ENCODE measurements at places on chromosomes 5 and 9.

GRCh38 chr9:113774963-113775362 is 101.1 kb upstream of the ZNF618 start:
- DNase-seq = no peak

DNA sequence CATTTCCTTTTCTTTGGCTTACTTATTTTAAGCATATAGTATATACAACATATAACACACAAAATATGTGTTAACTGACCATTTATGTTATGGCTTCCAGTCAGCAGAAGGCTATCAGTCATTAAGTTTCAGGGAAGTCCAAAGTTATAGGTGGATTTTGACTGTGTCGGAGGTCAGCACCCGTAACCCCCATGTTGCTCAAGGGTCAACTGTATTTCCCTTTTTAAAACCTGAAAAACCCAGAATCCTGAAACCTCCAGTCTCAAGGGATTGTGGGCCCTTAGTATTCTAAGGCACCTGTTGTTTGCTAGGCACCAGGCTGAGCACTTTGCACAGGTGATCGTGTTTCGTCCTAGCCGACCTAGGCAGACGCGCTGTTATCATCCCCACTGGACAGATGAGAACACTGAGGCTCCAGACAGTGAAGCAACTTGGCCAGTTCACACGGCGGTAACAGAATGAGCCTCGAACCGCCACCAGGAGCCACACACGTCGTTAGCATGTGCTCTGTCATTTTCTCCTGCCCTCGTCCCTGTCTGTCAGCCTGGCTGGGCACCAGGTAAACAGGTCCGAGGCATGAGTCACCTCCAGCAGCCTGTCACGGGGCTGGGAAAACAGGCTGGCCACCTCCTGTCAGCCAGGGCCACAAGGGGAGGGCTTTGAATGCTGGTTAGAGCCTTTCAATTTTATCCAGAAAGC is 39.9 kb downstream of the DUSP1 start:
- DNase-seq = no peak

GRCh38 chr9:129880654-129881546 is 45.6 kb downstream of the USP20 start:
- no peak for DNase-seq

DNA sequence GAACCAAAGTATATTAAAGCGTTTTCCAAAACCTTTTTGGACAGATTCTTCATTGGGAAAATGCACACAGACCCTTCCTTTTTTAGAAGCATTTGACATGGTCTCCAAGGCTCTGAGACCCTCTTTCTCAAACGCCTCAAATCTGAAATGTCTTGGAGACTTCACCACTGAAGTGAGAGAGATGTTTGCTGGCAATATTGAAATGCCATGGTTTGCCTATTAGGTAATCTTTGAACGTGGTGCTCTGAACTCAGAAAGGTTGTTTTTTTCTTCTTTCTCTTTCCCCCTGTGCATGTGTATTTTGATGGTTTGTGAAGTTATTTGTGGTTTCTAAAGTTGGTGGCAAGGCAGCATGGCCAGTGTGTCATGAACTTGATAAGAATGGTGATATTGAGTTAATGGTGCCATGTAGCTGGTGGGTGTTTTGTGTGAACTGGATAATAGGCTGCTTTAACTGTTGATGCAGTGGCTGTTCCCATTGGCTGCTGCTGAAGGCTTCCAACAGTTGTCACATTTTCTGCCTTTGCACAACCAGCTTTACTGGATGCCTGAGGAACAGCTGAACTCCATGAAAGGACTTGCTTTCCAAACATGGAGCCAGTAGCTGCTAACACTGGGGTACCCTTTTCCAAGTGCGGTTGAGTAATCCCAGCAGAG is 1.7 kb downstream of the PALM2AKAP2 start:
- no peak for DNase-seq

DNA sequence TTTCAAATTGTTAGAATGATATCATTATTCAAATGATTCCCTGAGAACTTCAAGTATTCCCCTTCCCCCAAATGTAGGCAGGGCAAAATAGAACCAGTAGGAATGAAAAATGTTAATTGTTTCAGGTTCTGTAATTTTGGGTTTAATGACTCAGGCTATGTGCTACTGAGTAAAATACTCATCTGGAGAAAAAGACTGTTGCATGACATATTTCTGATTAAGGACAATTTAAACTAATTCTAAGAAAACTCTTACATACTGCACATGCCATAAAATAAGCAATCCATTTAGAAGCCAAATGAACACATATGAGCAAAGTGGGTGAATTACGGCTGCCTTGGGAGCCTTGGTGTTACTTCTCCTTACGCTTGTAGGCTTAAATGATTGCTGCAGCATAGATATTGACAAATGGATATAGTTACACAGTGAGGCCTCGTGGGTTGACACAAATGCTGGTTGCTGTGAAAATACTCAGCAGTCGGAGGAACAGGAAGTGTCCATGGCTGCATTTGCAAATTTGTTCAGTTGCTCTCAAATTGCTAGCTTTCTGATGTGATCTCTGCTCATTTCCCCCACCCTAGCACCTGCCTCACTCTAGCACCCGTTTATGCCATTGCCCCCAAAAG is 174.9 kb upstream of the DMAC1 start:
- DNase-seq = no peak

DNA sequence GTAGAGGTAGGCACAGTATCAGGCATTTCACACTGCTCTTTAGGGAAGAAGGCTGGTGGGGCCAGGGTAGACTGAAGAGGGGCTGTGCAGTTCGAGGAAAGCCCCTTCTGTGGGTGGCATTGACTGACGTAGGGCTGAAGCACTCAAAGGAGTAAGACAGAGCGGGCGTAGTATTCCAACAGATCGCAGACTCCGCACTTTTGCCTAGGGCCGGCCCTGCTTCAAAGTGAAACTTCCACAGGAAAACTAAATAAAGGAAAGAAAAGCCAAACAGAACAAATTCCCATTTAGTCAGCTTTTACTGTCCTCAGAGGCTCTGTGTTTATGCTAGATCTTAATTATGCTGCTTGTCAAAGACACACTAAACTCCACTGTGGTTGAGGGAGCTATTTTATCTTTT is 493.0 kb upstream of the WWC1 start:
- DNase-seq = no peak

DNA sequence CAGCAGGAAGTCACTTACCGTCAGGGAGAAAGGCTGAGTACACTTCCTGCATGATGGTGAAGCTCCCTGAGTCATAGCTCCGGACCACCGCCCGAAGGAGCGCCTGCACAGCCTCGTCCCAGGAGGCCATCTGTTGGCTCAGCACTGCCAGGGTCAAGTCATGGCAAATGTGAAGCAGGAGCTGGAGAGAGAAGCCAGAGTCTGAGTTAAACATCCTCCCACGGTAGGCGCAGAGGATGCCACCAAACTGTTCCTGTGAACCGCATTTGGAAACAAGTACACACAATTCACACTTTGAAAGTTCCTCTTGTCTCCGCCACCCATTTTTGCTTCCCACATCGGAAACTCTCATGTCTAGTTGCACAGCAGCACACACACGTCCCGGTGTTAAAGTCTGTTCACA is 33.9 kb downstream of the CNOT8 start:
- no peak for DNase-seq

GRCh38 chr9:117521293-117521692 is 106.4 kb upstream of the ASTN2 start:
- DNase-seq = no peak

GRCh38 chr9:117656002-117656401 is 48.2 kb upstream of the TLR4 start:
- no peak for DNase-seq

DNA sequence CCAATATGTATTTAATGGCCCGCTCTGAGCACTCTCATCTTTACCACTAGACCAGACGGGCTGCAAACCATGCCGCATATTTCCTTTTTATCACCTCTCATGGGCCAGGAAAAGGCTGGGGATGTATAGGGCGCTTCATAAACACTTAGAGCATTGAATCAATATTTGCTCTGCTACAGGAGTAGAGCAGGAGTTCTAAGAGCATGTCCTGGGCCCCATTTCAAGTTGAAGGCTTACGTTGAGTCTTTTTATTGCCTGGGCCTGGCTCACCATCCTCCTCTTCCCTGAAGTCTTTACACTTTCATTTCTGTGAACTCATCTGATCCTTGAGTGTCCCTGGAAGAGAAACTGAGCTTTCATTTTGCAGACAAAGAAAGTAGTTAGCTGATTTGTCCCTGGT is 112.4 kb downstream of the FSTL4 start:
- no peak for DNase-seq

- no peak for DNase-seq
These were observed 154.3 kb upstream of the BRINP1 start for GRCh38 chr9:119523508-119523907.

DNA sequence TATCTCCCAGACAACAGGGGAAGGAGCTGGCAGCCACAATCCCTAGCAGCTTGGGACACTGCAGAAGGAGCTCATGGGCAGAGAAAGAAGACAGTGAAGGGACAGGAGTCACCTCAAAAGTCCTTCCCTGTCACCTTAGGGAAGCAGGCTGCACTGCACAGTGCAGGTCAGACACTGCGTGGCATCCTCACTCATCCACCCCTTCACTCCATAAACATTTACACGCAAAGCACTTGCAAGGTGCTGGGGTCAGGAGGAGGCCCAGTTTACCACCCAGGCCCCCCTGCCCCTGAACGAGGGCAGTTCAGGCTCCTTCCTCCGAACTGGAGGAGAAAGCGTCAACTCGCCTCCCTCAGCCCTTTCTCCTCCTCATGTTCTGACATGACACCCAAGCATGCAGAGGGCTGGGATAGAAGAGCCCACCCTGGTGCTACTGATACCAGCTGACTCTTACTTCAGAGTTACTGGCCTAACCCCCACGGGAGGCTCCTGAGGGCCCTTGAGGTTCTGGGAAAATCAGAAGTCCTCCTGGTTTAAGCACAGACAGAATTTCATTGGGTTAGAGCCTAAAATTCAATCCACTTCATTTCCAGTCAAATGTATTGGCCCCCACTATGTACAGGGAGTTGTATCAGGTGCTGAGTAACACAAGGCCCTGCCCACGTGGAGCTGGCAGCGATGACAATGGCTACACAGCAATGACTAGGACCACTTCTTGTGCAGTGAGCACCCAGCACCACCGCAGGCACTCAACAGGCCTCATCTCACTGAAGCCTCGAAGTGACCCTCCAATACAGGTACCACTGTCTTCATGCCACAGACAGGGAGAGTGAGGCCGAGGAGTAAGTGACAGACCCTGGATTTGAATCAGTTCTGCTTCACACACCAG is 70.4 kb downstream of the RAPGEF1 start:
- DNase-seq = no peak

GRCh38 chr5:22542340-22542739 is 310.8 kb downstream of the CDH12 start:
- no peak for DNase-seq

GRCh38 chr9:107706701-107707427 is 217.3 kb upstream of the KLF4 start:
- DNase-seq = no peak

- DNase-seq = no peak
These were observed 66.0 kb downstream of the MAN2A1 start for GRCh38 chr5:109755761-109756160.

DNA sequence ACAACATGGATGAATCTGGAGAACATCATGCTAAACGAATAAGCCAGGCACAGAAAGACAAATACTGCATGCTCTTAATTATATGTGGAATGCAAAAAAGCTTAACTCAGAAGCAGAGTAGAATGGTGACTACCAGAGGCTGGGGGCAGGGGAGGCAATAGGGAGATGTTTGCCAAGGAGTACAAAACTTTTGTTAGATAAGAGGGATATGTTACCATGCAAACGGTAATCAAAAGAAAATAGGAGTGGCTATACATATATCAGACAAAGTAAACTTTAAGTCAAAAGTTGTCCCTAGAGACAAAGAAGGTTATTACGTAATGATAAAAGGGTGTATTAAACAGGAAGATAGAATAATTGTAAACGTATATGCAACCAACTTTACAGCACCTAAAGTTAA is 17.8 kb upstream of the BTNL3 start:
- no peak for DNase-seq

DNA sequence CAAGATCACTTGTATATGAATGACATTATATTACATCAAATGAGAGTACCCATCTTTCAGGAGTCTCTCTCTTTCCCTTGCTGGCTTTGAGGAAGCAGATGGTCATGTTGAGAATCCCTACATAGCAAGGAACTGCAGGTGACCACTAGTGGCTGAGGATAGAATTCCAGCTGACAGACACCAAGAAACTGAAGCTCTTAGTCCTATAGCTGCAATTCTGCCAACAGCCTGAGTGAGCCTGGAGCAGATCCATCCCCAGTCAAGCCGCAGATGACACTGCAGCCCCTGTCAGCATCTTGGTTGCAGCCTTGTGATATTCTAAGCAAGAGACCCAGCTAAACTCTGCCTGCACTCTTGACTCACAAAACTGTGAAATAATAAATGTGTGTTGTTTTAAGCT is 531.5 kb downstream of the CSNK1G3 start:
- no peak for DNase-seq

GRCh38 chr5:132592521-132592920 is 35.7 kb downstream of the RAD50 start:
- DNase-seq = no peak

DNA sequence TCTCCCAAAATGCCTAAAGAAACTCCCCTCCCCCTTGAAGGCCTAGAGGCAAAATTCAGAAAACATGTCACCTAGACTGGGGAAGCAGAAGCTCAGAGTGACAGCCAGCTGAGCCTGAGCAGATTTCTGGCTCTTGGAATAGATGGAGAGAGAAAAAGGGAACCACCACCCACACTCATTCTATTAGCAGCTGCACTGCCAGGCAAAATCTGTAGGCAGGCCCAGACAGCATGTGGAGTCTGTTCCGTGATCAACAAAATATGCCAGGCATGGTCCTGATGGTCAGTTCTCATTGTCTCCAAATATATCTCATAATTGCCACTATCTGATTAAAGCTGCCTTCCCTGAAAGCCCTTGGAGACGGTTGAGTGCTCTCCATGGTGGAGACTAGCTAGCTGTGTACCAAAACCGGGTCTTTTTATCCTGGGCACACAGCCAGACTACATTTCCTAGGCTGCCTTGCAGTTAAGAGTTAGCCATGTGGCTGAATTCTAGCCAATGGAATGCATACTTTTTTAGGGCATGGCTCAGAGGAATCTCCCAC is 131.7 kb upstream of the GPR151 start:
- DNase-seq = no peak

DNA sequence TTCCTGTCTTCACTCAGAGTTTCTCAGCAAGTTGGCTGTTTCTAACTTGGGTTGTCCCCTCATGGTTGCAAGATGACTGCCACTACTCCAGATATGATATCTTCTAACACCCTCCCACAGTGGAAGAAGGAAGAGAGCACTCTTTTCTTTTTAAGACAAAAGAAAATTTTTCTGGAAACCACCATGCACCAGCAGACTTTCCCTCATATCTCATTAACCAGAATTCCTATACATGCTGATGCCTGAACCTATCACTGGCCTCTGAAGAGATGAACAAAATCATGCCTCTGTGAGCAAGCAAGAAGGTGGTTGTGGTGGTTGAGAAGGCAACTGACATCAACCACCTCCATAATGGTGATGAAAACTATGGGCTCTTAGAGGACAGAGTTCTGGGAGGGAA is 56.8 kb downstream of the FEM1C start:
- DNase-seq = no peak

- no peak for DNase-seq
These were observed 22.0 kb upstream of the FREM1 start for GRCh38 chr9:14932231-14932630.

- DNase-seq = no peak
These were observed 1.1 kb downstream of the NTNG2 start for GRCh38 chr9:132162764-132163456.

GRCh38 chr5:128237546-128237945 is 154.0 kb downstream of the SLC12A2 start:
- peak; percentile 52 for DNase-seq

Measured in HFF-Myc (cell line).